Stimulated activated CD8-positive, alpha-beta memory T cell treated with anti-CD3 and anti-CD28 coated beads, Interleukin-7, amount 100 ng/mL, for 24 hours (primary cell): ENCODE measurements at places on chromosomes 12 and 14.

DNA sequence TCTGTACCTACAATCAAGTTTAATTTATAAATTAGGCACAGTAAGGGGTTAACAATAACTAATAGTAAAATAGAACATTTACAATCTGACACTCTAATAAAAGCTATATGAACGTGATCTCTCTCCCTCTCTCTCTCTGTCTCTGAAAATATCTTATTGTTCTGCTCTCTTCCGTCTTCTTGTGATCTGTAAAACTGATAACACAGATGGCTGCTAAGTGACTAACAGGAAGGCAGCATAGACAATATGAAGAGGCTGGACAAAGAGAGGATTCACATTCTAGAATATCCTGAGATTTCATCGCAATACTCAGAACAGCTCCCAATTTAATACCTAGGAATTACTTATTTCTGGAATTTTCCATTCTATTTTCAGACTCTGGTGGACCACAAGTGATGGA, 827.2 kb downstream of the FLRT2 start:
- no peak for DNase-seq

GRCh38 chr12:109523071-109523470, 45.6 kb downstream of the UBE3B start:
- DNase-seq = no peak

DNA sequence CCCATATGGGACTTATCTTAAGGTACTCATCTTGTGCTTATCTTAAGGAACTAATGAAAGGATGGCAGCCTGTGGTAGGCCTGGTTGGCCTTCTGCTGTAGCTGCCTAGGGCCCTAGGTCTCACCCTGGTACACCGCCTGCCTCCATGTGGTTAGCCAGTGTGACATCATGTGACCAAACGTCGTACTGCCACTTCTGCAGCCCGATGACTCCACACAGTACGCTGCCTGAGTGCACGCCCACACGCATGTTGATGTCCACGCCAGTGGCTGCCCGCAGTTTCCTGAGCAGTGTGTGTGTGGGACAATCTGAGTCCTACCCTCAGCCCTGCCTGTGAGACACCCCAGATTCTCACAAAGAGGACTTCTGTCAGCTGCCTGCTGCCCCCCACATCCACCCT, 5.1 kb downstream of the ADCY4 start:
- no peak for DNase-seq

- no peak for DNase-seq
These were observed 39.1 kb downstream of the TSPAN9 start for GRCh38 chr12:3116106-3116844.

DNA sequence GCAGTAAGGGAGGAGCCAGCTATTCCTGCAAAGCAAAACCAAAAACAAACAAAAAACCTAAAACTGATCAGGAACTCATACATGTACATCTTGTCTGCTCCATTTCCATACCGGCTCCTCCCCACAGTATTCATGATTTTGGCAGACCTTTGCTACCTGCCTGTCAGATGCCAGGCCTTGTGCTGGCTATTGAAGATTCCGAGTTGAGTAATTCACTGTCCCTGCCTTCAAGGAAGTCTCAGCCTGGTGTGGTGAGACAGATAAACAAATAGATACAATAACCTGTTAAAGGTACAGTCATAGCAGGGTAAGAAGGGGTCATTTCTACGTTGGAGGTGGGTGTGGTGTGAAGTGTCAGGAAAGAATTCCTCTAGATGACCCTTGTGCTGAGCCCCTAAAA, 42.7 kb downstream of the SUSD6 start:
- no peak for DNase-seq

DNA sequence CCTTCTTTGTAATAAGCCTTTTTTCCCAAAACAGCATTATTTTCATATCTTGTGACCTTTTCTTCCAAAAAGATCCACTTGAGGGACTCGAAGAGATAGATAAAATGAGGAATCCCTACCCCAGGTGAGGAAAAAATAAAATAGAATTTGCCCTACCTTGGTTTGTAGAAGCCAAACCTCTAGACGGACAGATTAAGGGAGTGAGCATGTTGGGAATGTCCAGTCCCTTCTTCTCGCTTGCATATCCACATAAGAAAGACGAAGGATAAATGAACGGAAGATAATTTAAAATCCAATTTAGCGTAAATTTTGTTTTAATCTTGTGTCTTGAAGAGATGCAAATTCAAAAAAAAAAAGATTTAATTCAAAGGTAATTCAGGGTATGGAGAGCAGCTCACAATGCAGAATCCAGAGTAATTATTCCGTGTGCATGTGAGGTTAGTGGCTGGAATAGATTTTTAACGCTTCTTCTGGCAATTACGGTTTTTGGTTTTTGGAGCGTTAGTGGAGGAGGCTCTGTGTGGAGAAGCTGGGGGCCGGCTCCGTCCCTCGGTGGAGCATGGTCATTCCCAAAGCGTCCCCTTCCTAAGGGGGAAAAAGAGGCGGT, 1.5 kb downstream of the GRIN2B start:
- DNase-seq = no peak

DNA sequence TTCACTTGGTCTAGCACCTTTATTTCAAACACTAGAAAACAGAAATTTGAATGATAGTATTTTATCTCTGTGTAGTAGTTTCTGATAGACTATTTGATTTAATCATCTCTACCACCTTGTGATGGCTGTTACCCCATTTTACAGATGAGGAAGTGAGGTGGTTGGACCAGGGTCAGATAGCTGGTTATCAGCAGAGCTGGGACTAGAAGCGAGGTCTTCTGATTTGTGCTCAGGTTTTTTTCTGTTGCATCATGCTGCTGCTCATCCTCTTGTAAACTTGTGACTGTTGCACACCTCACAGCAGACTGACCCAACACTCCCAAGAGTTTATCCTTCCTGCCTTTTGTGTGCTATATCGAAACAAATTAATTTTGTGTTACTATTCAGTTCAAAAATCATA, 10.1 kb upstream of the MANSC4 start:
- DNase-seq = no peak

DNA sequence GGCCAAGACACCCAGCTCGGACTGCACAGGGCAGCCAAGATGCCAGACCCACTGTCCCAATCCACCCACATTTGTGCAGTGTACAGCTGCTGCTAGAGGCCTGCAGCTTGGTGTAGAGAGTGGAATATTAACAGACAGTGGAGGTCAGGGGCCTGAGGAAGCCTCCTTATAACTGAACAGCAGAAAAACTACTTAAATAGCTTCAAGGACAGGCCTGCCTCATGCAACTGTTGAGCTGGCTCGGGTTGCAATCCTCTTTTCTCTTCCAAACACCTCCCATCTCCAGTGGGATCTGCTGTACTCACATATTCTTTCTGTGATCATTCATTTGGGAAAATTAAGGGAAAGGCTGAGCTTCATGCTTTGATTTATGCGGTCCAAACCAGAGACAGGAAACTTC, 1043.2 kb upstream of the TMEM132C start:
- DNase-seq = no peak

- DNase-seq = no peak
These were observed 7.3 kb downstream of the TESC start for GRCh38 chr12:117091758-117092510.

GRCh38 chr14:91904483-91904882, 37.1 kb upstream of the TC2N start:
- no peak for DNase-seq

DNA sequence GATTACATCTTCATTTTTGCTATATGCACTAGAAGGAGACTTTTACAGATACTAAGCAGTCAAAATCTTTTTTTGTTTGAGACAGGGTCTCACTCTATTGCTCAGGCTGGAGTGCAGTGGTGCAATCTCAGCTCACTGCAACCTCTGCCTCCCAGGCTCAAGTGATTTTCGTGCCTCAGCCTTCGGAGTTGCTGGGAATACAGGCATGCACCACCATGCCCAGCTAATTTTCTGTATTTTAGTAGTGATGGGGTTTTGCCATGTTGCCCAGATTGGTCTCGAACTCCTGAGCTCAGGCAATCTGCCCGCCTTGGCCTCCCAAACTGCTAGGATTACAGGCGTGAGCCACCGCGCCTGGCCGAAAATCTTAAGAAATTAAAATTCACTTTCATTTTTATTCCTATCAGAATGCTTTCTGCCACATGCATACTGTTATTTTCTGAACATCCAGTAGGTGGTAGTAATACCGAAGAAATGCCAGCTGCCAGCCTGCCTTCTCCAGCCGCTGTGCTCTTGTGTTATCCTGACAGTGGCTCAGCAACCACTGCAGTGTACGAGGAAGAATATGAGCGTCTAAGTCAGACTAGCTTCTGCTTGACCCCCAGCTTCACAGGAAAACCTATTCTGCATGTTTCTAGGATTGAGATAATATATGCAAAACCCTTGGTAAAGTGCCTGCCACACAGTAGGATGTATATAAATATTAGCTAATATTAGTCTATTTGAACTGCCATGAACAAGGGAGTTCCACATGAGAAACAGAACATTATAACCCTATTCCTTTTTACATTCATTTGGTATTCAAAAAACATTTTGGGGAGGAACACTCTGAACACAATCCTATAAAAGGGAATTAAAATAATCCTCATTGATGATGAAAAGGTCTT, 54.2 kb downstream of the RPAP3 start:
- no peak for DNase-seq

- no peak for DNase-seq
These were observed 23.8 kb downstream of the NEUROD4 start for GRCh38 chr12:55043542-55043941.

DNA sequence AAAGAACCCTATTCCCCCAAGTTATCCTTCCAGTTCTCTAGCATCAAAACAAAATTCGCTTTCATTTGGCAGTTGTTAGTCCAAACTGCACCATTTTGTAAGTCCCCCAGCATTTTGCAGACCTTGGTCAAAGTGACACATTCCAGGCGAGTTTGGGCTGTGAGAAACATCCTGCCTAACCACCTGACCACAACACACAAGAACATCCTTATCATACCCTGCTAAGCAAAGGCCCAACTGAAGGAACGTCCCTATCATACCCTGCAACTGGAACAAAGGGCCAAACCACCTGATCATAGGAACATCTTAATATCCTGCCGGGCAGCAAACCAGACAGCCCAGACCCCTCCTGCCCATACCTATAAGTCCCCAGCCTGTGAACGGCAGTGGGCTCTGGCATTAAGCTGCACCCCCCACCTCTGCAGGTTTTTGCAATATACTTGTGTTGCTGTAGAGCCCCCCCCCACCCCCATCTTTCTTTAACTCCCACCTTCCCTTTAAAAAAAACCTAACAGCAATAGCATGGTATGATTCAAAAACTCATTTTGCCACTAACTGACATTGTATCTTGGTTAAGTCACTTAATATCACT, 2.7 kb downstream of the PCNX4 start:
- no peak for DNase-seq

DNA sequence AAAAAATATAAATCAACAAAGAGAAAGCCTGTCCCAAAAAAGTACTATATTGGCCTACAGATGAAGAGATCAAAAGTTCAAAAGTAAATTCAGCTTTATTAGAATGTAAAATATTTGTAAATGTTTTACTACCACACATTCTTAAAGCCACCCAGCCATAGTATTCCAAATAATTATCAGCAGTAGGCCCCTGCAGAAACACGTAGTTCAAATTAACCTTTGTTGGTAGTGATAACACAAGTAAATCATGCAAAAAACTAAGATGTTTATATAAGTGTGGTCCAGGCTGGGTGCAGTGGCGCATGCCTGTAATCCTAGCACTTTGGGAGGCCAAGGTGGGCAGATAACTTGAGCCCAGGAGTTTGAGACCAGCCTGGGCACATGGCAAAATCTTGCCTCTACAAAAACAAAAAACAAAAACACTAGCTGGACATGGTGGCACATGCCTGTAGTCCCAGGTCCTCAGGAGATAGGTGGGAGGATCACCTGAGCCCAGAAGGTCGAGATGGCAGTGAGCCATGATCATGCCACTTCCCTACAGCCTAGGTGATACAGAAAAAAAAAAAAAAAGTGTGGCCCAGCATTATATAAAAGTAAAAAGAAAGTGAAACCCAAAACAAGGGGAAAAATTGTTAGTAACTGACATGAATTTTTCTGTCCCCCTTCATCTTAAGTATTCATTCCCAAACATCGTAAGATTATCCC, 17.9 kb downstream of the SPTLC2 start:
- no peak for DNase-seq

GRCh38 chr12:121806546-121807423, 3.0 kb downstream of the SETD1B start:
- DNase-seq = no peak

GRCh38 chr12:4270831-4271716, 2.5 kb upstream of the CCND2 start:
- no peak for DNase-seq

DNA sequence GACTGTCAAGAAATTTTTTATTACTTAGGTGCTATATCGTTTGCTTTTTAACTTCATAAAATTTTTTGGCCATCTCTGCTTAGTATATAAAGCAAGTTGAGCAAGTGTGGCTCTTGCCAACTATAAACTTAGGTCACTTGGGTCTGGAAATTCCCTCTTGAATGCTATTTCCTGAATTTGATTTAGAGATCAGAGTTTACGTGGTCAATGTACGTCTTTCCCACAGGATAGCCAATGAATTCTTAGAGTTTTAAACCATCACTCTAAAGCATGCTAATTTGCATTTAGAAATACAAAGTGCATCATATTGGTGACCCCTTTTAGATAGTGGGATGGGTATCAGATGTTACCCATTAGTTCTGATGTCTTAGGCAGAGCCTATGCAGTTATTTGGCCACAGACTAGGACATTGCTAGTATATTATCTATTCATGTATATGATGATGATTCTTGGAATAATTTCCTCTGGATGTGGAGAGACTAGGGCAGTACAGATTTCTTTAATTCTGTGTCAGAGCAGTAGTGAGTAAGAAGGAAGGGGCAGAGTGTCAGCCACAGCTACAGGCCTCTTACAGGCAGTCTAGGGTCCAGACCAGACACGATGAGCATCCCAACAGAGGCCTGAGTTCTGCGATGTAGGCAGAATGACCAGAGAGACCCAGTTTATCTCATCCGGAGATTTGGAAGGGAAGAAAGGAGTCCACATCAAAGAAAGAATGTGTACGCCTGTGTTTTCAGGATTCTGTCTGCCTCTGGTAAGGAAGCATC, 30.3 kb downstream of the SCN8A start:
- no peak for DNase-seq

DNA sequence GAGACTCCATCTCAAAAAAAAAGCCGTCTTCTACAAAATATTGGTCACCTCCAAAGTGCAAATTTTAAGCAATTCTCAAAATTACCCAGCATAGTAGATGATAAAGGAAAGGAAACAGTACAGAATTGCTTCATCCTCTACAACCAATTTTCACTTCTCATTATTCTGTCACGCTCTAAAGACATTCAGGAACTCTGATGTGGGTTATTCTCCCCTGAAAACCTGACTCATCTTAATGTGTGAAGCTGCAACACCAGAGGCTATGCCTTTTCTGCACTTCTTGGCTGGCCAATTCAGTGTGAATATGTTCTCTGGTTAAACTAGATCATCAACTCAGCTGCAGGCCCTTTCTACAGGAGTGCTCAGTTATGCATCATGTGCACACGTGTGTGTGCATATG, 11.0 kb downstream of the PTGER2 start:
- DNase-seq = no peak

- no peak for DNase-seq
These were observed 15.3 kb upstream of the BDKRB2 start for GRCh38 chr14:96189281-96189711.

- no peak for DNase-seq
These were observed 11.1 kb downstream of the ERP27 start for GRCh38 chr12:14927267-14927666.

GRCh38 chr12:14572401-14572800, 4.7 kb upstream of the PLBD1 start:
- DNase-seq = no peak
